ENCODE measurements at places on chromosomes 16 and 17.

DNA sequence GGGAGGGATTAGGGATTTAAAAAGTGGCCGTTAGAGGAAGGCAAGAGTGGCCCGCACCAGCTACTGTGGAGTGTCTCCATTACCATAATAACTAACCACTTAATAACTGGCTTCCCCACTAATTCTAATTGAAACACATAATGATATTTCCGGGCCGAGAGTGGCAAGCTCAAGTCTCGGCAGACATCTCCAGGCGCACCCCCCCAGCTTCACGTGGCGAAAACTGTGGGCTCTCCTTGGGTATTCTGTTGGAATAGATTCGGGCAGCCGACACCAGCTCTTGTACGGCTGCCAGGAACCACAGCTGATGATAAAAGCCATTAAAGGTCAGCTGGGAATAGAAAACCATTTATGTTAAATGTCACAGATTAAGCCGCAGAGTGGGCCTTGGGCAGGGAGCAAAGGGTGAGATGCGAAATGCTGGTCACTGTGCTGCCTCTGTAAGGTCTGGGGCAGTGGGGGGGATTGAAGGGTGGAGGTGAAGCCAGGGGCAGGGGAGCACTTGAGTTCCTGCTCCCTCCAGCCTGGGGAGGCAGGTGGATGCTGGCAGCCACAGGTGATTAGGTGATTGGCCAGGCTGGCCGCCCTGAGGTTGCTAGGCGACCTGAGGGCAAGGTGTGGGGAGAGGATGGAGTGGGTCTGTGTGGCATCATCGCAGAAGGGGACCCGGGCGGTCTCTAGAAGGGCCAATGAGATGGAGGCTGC, 115.6 kb upstream of the SDK2 start:
- DNase-seq: no peak

DNA sequence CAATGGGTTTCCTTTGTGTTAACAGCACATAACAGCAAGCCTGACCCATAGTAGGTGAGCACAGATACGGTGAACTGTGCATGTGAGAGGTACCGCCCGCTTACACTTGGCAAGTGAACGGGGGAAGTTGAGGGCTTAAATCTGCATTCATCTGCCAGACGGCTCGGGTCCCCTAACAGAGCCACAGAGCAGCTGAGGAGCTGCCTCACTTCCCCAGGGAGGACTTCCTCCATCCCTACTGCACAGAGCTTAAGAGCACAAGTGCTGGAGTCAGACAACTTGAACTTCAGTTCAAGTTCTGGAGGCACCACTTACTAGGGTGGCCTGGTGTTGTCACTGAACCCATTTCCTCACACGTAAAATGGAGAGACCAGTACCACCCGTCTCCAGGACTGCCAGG, 13.4 kb downstream of the RAB5C start:
- DNase-seq: peak; percentile 19

GRCh38 chr16:66275775-66276428, 90.6 kb upstream of the CDH5 start:
- peak; percentile 59 for DNase-seq

- DNase-seq: no peak
These were observed 44.2 kb downstream of the NEUROD2 start for GRCh38 chr17:39563476-39563875.

- DNase-seq: no peak
These were observed 33.8 kb downstream of the PIPOX start for GRCh38 chr17:29076722-29077121.

GRCh38 chr17:3879186-3879585, 13.7 kb downstream of the CAMKK1 start:
- no peak for DNase-seq

Measured in Kasumi-1 (cell line).